ENCODE measurements at places on chromosomes 2 and 18. TPM values are rescaled to one million over a fixed set of nuclear protein-coding genes. Genes with fewer than 3 reads are reported as not detected.

The TUBA3E gene
- not detected for total RNA-seq

DNA sequence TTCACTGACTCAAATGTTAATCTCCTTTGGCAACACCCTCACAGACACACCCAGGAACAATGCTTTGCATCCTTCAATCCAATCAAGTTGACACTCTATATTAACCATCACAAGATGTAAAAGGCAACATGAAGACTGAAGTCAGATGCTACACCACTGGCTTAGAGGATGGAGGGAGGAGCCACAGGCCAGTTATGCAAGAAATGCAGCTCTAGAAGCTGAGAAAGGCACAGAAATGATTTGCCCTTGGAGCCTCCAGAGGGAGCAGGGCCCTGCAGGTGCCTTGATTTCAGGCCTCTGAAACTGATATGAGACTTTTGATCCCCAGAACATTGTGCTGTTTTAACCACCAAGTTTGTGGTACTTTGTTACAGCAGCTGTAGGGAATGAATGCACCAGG, 276.3 kb downstream of the KCNS3 start:
- H3K27me3 ChIP-seq: no peaks in the 10 kb centered on the region
- no peak for DNase-seq

DNA sequence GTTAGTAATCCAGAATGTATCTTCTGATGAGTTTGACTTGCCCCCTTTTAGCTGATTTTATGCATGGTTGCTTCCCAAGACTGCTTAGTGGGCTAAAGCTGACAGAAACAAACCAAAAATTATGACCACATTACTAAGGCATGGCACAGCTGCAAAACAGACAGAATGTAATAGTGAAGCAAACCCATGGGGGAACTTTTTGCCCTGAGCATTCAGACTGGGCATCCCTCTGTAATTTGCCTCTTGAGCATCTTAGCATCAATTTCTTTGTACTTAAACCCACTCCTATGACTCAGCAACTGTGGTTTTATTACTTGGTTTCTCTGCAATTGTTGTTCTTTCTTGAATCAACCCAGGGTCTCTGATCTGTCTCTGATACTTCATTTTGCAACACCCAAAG, 487.3 kb upstream of the DCC start:
- H3K27me3 ChIP-seq: no peaks in the 10 kb centered on the region
- H3K4me1 ChIP-seq: no peaks in the 10 kb centered on the region
- H3K36me3 ChIP-seq: no peaks in the 10 kb centered on the region
- no peak overlapping the region for H3K27ac ChIP-seq
- H3K4me3 ChIP-seq: no peak overlapping the region

The SLC23A3 gene
- total RNA-seq: 1.7 TPM

The AKAIN1 gene
- total RNA-seq: 0.95 TPM

DNA sequence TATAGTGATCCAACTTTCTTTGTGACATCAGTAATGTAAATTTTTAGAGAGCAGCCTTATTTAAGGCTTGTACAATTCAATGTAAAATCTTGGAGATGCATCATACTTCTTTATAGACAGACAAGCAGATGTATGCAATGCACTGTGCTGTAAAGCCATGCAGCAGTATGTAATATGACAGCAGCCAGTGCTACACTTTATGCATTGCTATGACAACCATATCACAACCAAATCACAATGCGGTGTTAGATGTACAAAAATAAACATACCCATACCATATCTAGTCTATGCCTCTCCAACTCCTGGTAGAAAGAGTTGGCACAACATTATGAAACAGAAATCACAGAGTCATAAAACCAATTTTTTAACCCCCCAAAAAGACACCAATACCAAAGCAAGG, 110.3 kb upstream of the WDSUB1 start:
- no peak for DNase-seq
- no peak overlapping the region for H3K4me3 ChIP-seq
- H3K27me3 ChIP-seq: no peaks in the 10 kb centered on the region
- H3K36me3 ChIP-seq: no peaks in the 10 kb centered on the region
- peaks cover 9% of the 10 kb centered on the region for H3K4me1 ChIP-seq

DNA sequence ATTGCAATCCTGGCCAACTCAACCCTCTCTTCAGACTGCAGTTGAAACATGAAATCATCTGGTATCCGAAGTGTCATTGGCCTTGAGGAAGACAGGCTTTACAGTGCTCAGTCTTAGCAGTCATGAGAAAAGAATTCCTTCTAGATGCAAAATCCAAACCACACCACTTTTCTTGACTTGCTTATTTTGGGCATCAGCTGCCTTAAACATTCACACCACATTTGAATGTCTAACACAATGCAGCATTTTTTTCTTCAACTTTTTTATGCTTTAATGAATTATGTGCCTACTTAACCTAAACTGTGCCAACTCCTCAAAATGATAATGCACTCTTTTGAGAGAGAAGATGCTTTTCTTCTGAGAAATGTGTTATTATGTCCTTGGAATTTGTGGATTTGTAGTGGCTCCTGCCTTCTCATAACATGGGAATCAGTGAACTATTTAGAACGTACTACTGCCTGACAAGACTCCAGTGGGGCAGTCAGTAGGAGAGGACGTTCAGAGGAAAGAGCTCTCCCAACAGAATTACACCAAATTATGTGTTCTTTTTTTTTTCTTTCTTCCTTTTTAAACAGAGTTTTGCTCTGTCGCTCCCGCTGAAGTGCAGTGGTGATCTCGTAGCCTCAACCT, 3.2 kb upstream of the FAM98A start:
- no peak overlapping the region for H3K4me3 ChIP-seq
- no peaks in the 10 kb centered on the region for H3K27me3 ChIP-seq
- peaks cover 9% of the 10 kb centered on the region for H3K4me1 ChIP-seq

DNA sequence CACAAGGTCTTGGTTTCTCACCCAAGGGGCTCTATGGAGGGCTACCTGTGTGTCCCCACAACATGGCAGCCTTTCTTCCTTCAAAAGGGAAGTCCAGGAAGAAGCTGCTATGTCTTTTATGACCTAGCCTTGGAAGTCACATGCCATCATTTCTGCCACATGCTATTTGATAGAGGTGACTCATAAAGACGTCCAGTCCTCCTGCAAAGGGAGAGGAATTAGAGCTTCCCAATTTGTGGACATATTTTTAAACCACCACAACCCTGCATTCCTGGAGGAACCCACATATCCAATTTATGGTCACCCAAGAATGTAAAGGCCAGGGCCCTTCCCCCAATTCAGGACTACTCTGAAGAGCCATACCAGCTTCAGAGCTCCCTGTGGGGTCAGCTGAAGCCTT, 246.2 kb downstream of the CYP26B1 start:
- H3K36me3 ChIP-seq: no peaks in the 10 kb centered on the region
- H3K27me3 ChIP-seq: no peaks in the 10 kb centered on the region
- DNase-seq: no peak
- H3K27ac ChIP-seq: no peak overlapping the region
- H3K4me1 ChIP-seq: no peaks in the 10 kb centered on the region
- no peak overlapping the region for H3K4me3 ChIP-seq

Measured in esophagus squamous epithelium (tissue), 5 donors.